ENCODE measurements at places on chromosomes 7 and 10.
A peak's percentile ranks its signal among the peaks of the same experiment; 100 is the strongest.

- no peak for DNase-seq
Observed at GRCh38 chr10:108911814-108912541, 1011.3 kb downstream of the XPNPEP1 start.

- no peak for DNase-seq
Observed at GRCh38 chr7:151512353-151512752, 7.3 kb downstream of the RHEB start.

DNA sequence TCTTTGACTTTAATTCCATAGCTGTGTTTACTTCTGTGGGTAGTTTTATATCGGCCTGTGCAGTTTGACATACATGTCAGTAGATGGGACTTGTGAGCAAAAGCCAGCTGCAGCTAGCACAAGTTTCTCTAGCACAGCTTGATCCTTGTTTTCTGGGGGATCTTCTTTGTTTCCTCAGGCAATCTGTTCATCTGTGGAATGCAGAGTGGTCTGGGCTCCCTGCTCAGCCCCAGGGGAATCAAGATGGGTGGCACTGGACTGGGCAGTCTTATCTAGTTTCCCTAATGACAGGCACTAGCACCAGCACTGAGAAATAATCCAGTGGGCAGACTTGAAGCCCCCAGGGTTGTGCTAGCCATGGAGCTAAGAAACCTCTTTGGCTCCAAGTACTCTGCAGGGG, 40.8 kb downstream of the CYP2C19 start:
- DNase-seq: no peak

GRCh38 chr10:11164803-11165590, 147.3 kb downstream of the CELF2 start:
- peak; percentile 88 for DNase-seq

DNA sequence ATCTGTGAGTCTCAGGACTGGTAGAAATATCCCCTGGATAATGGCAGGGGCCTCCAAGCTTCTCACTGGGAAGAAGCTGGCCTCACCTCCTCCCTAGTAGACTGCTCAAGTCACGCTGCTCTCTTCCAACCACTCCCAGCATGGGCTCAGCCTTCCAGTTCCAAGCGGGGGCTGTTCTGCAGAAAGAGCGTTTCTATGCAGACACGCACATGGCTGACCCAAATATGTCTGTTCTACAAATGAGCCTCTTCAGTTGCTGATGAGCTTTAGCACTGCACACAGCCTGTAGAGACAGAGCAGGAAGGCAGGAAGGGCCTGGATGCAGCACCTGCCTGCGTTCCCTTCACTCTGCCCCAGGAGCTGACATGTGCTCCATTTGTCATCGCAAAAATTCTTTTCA, 523.9 kb upstream of the MGMT start:
- no peak for DNase-seq
